ENCODE measurements at places on chromosomes 3 and 15.

- DNase-seq = no peak
Observed at GRCh38 chr3:42224658-42225421, 41.1 kb downstream of the CCK start.

GRCh38 chr3:12054245-12054644, 50.1 kb downstream of the SYN2 start:
- no peak for DNase-seq

- DNase-seq = no peak
Observed at GRCh38 chr15:27805261-27806220, 293.6 kb downstream of the OCA2 start.

DNA sequence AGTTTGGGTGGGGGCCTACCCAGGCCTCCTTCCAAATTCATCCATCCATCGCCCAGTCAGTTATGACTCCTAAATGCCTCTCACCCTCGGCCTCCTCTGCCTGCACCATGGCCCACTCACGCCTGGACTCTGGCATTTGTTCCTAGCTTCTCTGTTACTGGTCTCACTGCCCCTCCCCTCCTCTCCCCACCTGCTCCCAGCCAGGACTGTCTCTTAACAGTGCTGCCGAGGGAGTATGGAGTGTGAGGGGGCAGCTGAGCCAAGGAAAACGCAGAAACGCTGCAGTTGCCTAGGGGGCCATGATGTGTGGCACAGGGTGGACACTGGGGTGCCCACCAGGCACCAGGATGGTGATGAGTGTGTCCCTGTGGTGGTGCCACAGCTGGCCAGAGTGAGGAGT, 3.1 kb downstream of the RCCD1 start:
- no peak for DNase-seq

DNA sequence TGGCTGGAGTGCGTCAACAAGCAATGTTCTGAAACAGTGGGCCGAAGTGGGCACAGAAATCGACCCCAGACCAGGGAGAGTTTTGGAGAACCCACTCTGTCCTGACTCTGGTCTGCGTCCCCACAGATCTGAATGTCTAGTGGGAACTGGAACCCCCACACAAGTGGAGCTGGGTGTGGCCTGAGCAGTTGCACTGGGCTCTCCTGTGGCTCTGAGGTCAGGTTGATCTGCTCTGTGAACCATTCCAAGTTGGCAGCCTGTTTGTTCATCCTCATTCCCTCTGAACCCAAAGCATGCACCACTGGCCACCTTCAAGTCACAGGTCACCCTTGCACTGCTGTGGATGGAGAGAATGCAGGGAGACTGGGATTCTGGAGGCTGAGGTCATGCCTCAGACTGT, 60.5 kb downstream of the STARD5 start:
- no peak for DNase-seq

GRCh38 chr3:171168086-171168485, 141.6 kb upstream of the SLC2A2 start:
- DNase-seq = no peak

DNA sequence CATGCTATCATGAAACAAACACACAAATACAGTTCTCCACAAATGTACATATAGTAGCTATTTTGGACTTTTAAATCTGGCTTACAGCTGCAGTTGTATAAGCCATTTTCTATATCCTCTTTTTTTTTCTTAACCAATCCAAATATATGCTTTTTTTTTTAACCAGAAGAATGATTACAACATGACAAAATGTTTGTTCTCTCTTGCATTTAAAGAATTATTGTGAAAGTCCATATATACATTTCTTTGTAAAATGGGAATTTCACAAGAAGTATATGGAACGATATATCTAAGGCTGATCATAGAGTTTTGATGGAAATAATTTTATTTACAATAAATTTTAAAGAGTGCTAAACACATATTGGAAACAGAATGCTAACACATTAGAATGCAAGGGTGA, 95.6 kb downstream of the CD200R1L start:
- DNase-seq = no peak

DNA sequence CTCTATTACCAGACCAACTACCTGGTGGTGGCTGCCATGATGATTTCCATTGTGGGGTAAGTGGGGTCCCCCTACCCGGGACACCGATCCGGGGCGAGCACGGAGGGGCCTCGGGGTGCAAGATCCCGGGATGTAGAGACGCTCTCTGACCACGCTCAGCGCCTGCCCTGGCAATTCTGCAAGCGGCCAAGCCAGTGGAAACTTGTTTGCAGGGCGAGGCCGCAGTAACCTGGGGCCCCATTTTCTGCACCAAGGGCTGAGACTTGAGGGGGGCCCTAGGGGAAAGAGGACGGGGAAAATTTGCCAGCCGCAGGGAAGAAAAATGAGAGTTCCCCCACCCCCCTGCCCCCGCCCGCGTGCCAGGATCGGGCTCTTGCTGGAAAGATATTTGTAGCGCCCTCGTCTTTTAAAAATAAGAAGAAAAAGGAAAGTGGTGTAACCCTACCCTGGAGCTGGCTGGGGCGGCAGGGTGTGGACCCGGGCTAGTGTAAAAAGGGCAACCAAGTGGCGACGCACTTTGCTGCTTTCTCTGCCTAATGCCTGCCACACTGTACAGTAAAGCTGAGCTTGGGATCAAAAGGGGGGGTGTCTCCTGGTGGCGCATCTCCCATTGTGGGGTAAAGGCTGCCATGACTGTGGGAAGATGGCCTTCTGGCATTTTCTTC, 563 bp downstream of the ARL6IP5 start:
- peak; percentile 65 for DNase-seq

- DNase-seq = no peak
Observed at GRCh38 chr3:65158023-65158422, 470.2 kb upstream of the ADAMTS9 start.

- no peak for DNase-seq
Observed at GRCh38 chr15:70154718-70155347, 57.1 kb upstream of the TLE3 start.

DNA sequence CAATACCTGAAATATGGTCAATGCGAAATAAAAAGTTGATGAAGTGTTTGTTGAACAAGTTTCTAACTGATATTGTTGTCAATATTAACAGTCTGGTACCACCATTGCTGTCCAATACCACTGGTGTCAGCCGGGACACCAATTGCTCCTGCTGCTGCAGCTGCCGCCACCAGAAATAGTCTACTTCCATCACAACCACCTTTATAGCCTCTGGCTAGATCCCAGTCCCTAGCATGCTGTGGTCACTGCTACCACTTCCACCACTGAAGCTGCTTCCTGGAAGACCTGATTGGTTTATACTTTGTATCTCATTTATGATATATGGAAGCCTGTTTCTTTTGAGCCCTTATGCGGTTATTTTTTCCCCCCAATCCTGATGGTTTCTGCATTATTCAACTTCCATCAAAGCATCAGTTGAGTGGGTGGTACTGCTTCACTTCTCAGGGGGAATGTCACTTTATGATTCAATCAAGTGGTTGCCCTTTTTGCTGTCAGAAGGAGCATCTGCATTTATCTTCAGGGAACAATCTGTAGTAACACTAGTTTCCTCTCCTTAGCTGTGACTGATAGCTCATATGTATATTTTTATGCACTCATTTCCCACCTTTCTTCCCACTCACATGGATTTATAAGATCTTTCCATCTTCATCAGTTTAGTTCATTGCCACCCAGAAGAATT, 11.7 kb downstream of the LNP1 start:
- no peak for DNase-seq

GRCh38 chr3:136366289-136366688, 116.1 kb downstream of the PCCB start:
- DNase-seq = no peak

DNA sequence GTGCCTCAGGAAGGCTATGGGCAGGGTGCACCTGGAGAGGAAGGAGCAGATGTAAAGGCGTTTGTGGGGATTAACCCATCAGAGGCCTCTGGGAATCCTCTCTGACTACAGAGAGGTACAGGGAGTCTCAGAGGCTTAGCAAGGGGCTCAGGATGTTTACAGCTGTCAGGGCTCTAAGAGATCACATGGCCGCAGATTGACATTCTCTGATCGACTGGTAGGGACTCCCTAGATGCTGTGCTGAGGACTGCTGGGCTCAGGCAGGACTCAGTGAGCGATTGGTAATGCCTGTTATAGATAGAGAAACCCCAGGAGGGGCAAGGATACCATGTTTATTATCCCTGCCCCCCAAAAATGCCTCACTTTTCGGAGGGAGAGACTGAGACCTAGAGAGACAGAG, 103.5 kb downstream of the CORO2B start:
- peak; percentile 61 for DNase-seq

DNA sequence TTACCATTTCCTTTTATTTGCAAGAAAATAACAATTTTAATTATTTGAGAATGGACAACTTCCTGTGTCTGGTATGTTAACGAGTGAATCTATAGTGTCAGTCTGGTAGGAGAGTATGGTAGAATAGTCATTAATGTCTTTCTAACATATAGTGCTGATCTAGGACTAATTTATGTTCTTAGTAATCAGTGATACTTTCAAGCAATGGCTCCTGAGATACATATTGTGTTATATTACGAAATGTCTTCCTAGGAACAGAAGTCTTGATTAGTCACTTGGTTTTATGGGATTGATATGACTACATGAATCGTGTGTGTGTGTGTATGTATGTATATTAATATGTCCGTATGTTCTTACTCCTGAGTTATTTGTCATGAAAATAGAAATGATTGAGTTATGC, 66.6 kb upstream of the PAQR5 start:
- no peak for DNase-seq

GRCh38 chr3:182583545-182583944, 209.8 kb upstream of the ATP11B start:
- no peak for DNase-seq

GRCh38 chr3:58874248-58874741, 175.5 kb downstream of the CFAP20DC start:
- DNase-seq = no peak

GRCh38 chr3:151394611-151395010, 10.1 kb upstream of the P2RY12 start:
- DNase-seq = no peak
